Dermis microvascular lymphatic vessel endothelial cell (primary cell): ENCODE measurements at places on chromosomes 12 and 14. TPM values are rescaled to one million over a fixed set of nuclear protein-coding genes. Genes with fewer than 3 reads are reported as not detected.

The ERBB3 gene
- total RNA-seq, result 0.25 and 0.26 TPM in 2 replicates

The KRT6C gene
- not detected in 2 replicates for total RNA-seq

The ABCC9 gene
- under 0.01 TPM in 1 of 2 replicates, not detected in the other for total RNA-seq

The MNAT1 gene
- total RNA-seq, result 23.6 and 29.5 TPM in 2 replicates

The DIO3 gene
- total RNA-seq, result not detected in 2 replicates

The FZD10 gene
- total RNA-seq, result 5.9 and 6.4 TPM in 2 replicates

The AQP6 gene
- not detected in 2 replicates for total RNA-seq

The FAM222A gene
- total RNA-seq, result 0.13 and 0.26 TPM in 2 replicates

The ASB2 gene
- not detected in 2 replicates for total RNA-seq

The PTCSC3 gene
- not detected in 2 replicates for total RNA-seq

The LGR5 gene
- not detected in 2 replicates for total RNA-seq

The KRT72 gene
- total RNA-seq, result not detected in 2 replicates

The RNASE1 gene
- 7.1 and 8.0 TPM in 2 replicates for total RNA-seq

The VSIG10 gene
- 44.5 and 48.5 TPM in 2 replicates for total RNA-seq

The NTF3 gene
- not detected in 2 replicates for total RNA-seq

The ASPG gene
- not detected in 2 replicates for total RNA-seq

The SIVA1 gene
- total RNA-seq, result 79.8 and 97.4 TPM in 2 replicates

The IL31 gene
- not detected in 2 replicates for total RNA-seq

The SPTB gene
- under 0.01 and 0.13 TPM in 2 replicates for total RNA-seq

The KRT79 gene
- not detected in 2 replicates for total RNA-seq

The CISTR gene
- total RNA-seq, result not detected in 2 replicates

The FAM181A gene
- total RNA-seq, result not detected in 2 replicates

The NUAK1 gene
- total RNA-seq, result 22.2 and 24.8 TPM in 2 replicates

The KCNK10 gene
- not detected in 2 replicates for total RNA-seq

The LRCOL1 gene
- total RNA-seq, result 2.7 and 10.1 TPM in 2 replicates

The ARHGEF25 gene
- total RNA-seq, result 0.77 and 1.6 TPM in 2 replicates

The KLRK1 gene
- total RNA-seq, result not detected in 2 replicates
